BJ (cell line): ENCODE measurements at places on chromosomes 3 and 15. TPM values are rescaled to one million over a fixed set of nuclear protein-coding genes. Genes with fewer than 3 reads are reported as not detected.
A peak's percentile ranks its signal among the peaks of the same experiment; 100 is the strongest.

DNA sequence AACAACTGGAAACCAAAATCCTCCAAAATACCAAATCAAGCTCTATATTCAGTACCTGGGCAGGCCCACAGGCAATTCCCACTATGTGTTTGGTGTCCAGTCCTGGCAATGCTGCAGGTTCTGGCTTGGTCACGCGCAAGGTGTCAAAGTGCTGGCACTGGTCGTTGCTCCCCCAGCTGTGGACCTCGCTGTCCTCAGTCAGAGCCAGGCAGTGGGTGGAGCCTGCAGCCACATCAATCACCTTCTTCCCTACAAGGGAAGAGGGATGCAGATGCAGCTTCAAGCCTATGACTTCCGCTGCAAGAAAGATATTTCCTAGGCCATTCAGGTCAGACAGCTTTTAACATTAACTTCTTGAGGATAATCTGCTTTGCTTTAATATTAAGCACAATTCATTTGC, 61.3 kb downstream of the HERC2 start:
- no peak for DNase-seq

DNA sequence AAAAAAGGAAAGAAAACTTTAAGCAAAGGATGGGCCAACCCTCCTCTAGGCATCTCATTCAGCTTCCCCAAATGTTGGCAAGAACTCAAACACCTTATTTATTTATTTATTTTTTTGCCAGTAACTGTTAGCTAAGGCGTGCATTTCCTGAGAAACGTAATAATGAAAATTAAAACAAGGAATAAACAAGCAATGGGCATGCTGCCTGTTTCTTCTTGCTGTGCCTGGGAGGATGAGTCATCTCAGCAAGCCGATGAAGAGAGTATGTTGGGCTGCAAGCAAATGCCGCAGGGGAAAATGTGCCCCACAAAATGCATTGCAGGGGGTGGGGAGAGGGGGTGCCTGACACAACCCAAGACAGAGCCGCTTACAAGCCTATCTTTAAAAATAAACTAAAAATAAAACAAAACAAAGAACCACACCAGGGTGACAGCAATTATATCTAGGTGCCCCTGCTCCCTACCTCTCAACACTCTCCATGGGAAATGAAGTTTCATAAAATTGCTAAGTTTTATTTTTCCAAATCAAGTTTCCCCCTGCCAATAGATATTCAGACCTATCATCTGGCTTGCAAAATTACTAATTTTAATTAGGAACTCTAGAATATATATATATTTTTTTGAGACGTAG, 40.3 kb downstream of the EIF4E3 start:
- peak; percentile 63 for DNase-seq

DNA sequence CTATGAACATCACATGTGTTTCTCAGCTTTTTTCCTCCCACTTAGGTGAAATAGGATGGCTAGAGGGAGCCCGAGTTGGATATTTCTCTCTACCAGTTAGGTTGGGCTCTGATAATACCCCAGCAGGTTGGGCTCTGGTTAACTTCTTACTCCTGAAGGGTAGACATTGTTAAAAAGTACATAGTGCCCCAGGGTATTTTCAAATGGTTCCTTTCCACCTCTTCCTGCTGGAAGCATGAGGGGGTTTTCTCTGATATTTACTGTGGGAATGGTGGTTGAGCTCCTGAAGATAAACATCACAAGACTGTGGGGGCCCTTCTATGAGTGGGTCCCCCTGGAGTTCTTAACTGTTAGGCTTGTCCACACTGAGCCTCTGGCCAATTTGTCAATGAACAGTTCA, 36.1 kb upstream of the SPESP1 start:
- DNase-seq = no peak

DNA sequence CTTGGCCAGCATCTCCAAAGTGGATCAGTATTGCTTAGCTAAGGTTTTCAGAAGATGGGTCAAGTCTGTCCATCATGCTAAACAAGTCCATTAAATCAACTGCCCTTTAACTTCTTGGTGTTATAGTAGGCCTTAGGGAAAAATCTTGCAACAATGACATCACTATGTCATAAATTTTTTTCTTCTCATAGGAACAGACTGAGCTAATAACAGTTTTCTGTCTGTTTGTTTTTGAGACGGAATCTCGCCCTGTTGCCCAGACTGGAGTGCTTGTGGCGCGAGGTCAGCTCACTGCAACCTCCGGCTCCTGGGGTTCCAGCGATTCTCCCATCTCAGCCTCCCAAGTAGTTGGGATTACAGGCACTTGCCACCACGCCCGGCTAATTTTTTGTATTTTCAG, 94.2 kb downstream of the EFL1 start:
- DNase-seq = no peak

DNA sequence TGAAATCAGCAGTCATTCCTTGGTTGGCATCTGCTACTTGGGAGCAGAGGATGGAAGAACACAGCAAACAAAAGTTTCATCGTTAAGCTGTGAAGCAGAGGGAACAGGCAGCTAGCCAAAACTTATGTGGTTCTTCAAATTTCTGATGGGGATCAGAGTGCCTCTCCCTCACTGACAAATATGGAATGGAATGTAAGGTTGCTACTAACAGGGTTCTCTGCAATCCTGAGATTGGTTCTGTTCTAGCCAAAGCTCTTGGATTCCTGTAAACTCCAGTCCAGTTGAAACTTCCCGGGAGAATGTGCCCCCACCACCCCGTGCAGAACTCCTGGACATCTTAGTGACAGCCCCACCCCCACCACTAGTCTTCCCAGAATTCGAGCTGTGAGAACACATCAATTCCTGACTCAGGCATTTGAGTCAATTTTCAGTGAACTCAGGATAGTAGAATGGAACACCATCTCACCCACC, 55.9 kb upstream of the PHLDB2 start:
- DNase-seq = peak; percentile 98

- no peak for DNase-seq
Observed at GRCh38 chr3:127064391-127065137, 81.6 kb downstream of the PLXNA1 start.

DNA sequence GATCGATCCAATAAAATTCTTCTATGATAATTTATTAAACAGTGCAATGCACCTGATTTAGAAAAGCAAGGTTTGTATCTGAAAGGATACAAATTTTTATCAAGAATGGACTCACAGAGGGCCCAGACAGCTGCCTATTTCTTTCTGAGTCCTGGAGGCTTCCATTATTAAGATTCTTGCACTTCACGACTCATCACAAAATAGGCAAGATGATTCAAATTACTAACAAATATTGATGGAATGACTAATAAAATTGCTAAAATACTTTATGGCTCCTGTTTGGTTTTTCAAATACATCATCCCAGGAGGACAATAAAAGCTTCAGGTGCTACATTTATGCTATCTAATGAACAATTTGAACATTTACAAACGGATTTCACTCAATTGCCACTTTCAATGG, 483.0 kb upstream of the AGTR1 start:
- DNase-seq = no peak

GRCh38 chr3:132788301-132788671, 66.1 kb upstream of the NPHP3 start:
- peak; percentile 87 for DNase-seq

DNA sequence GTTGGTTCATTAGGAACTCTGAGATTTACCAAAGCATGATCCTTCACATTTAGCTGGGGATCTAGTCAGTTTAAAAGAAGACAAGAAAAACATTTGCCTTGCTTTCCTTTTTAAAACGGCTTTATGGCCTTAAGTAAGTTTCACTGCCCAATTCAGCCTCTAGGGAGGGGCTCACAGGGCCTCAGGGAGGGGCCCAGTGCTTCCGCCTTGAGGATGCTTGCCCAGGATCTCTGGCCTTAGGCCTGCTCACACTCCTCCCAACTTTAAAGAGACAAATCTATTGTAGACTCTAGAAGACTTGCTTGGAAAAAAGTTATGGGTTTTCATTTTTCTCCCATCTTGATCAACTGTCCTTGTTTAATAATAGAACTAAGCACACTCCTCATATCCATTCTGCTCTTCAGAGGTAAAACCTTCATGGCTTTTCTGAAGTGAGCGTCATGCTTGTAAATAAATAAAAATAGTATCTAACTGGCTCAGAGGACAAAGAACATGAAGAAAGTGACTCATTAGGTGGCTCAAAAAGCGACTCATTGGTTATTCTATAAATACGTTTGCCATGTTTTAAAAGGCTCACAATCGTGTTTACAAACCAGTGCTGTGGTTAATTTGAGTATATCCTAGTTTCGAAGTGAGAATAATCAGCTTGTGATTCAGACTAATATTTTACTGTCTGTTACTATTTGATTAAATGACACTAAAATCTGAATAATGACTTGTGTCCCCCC, 13.7 kb downstream of the PDHB start:
- DNase-seq = no peak

GRCh38 chr15:94586099-94586498, 354.7 kb downstream of the MCTP2 start:
- no peak for DNase-seq

GRCh38 chr3:132006605-132007204, 28.1 kb downstream of the CPNE4 start:
- DNase-seq = no peak

DNA sequence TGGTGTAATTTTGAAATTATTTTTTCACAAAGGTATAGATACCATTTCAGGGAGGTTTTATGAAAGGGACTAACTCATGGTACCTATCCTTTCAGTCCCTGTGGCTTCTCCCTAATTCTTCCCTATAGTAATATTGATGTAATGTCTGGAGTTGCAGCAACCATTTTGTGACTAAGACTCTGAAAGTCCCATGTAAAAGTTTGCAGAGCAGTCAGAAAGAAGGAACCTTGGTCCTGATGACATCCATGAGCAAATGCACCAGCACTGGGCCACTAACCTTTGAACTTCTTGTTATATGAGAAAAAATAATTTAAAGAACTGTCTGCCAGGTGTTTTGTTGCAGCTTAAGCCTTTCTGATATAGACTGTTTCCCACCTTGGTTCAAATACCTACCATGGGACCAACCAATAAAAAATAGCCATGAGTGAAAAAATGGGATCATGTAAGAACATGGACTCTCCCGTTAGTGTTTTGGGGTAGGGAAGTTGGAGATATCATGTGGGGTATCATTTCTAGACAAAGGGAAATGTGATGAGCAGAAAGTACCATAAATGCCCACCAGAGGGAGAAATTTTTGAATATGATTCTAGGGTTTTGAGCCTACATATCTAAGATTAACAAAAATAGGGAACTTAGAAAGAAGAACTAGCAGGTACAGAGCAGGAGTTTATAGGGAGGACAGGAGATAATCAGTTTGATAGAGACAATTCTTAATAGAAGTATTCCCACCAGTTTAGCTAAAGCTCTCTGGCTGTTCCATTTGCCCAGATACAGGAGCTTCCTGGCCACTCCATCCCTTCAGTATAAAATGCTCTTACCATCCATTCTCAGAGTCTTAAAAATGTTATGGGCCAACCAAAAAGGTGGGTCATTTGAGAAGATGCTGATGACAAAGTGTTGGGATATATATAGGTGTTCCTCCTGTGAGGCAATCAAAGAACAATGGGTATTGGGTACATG, 3.4 kb upstream of the CPOX start:
- no peak for DNase-seq

GRCh38 chr3:146166415-146166821, 5.4 kb upstream of the PLOD2 start:
- DNase-seq = peak; percentile 58

- DNase-seq = no peak
Observed at GRCh38 chr3:141427764-141428163, 59.1 kb upstream of the RASA2 start.

GRCh38 chr15:74390647-74391288, 23.3 kb upstream of the CYP11A1 start:
- no peak for DNase-seq

- DNase-seq = no peak
Observed at GRCh38 chr3:53493595-53493962, 832 bp upstream of the CACNA1D start.

GRCh38 chr3:78734048-78734637, 1033.7 kb downstream of the ROBO1 start:
- no peak for DNase-seq

GRCh38 chr3:76177610-76178009, 392.3 kb upstream of the ZNF717 start:
- DNase-seq = no peak

GRCh38 chr3:133717424-133717823, 28.8 kb upstream of the TF start:
- no peak for DNase-seq

- DNase-seq = no peak
Observed at GRCh38 chr3:58044691-58045483, 36.7 kb downstream of the FLNB start.

DNA sequence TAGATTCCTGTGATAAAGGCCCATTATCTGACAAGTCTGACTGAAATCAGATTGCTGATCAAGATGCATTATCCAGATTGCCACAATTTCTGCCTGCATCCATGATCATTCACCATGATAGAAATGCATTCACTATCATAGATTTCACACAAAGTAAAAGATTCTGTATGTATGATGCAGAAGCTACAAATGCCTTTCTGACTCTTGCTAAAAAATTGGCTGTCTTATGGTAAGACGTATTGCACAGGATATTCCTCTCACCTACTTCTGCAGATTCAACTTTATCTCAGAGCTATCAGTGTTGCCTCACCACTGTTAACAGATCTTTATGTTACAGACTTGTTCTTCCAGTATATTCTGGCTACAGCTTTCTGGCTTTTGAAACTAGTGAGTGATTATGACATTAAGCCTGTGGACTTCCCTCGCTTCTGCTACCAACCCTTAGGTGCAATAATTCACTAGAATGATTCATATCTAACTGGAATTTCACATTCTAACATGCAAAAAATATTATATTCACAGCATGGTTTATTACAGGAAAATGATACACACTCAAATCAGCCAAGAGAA, 955.3 kb downstream of the EPHA3 start:
- no peak for DNase-seq

DNA sequence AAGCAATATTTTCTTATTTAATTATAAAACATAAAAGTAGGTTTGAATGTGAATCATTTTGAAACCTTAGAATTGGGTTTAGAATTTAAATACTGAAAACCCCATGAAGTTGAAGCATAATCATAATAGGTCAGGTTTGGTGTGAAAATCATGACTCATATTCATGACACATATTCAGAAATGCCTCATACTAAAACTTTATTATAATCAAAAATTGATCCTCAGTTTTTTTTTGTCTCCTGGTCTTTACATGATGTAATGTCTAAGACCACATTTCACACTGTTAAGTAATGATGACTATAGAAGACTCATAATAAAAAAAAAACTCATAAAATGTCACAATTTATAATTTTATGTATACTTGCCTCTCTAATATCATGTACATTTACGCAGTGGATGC, 190.4 kb downstream of the FOXP1 start:
- no peak for DNase-seq

Gene C3orf70
- 3.3 and 3.9 TPM in 2 replicates for polyA plus RNA-seq

Gene GP5
- 0.02 TPM in 1 of 2 replicates, not detected in the other for polyA plus RNA-seq

Gene MESP2
- polyA plus RNA-seq = 0.28 and 0.39 TPM in 2 replicates

Gene ZNF501
- 3.7 and 4.8 TPM in 2 replicates for polyA plus RNA-seq

Gene TRIM42
- not detected in 2 replicates for polyA plus RNA-seq

Gene SLC2A2
- not detected in 2 replicates for polyA plus RNA-seq

Gene PPIP5K1
- polyA plus RNA-seq = 24.1 and 29.2 TPM in 2 replicates

Gene IQCF5
- not detected in 2 replicates for polyA plus RNA-seq

Gene CLDN18
- polyA plus RNA-seq = not detected in 2 replicates
